Astrocyte (in vitro differentiated cells and primary cell): ENCODE measurements at places on chromosomes 5 and 9.
A peak's percentile ranks its signal among the peaks of the same experiment; 100 is the strongest.

- DNase-seq = no peak
Measured at GRCh38 chr5:127321465-127321864, 30.9 kb downstream of the MEGF10 start.

DNA sequence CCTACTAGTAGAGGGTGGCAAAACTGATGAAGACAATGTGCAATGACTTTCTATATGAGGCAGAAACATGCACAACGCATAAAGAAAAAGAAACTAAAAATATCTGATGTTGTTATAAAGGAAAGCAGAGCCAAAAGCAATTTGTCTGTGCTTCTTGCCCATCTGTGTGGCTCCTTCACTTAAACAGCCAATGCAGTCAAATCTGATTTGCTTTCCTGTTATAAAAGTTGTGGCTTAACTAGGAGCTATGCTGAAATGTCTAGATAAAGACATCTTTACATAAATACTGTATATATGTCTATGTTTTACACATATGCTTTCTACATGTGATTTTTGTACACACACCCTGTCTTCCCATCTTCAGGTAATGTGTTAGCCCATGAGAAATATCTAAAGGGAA, 508.2 kb downstream of the CETN3 start:
- no peak for DNase-seq

DNA sequence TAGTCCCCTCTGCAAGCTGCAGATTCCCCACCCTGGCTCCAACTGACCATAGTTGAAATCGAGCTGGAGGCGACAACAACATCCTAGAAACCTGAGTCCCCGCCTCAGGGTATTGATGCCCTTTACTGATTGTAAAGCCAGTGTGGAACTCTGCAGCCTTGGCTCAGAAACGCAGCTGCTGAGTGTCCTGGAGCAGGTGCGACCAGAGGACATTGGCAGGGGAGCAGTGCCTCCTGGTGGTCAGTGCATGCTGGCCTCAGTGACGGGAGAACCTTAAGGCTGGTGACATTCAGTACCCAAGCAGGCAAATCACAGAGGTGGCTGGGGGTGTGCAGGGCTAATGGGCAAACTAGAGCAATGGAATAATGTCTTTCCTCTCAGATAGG, 20.4 kb upstream of the ZNF354B start:
- no peak for DNase-seq

DNA sequence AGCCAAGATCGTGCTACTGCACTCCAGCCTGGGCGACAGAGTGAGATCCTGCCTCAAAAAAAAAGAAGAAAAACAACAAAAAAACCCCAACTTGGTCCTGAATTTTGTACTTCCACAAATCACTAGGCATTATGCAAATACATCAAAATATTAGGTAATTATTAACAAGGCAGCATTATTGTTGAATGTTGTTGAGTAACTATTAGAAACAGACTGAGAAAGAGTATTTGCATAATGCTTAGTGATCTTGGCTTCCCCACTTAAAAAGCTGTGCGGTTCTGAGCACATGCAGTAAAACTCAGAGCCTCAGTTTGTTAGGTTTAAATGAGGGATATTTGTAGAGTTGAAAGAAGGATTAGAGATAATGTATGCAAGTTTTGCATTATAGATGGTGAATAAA, 64.2 kb downstream of the SCAMP1 start:
- DNase-seq = no peak

DNA sequence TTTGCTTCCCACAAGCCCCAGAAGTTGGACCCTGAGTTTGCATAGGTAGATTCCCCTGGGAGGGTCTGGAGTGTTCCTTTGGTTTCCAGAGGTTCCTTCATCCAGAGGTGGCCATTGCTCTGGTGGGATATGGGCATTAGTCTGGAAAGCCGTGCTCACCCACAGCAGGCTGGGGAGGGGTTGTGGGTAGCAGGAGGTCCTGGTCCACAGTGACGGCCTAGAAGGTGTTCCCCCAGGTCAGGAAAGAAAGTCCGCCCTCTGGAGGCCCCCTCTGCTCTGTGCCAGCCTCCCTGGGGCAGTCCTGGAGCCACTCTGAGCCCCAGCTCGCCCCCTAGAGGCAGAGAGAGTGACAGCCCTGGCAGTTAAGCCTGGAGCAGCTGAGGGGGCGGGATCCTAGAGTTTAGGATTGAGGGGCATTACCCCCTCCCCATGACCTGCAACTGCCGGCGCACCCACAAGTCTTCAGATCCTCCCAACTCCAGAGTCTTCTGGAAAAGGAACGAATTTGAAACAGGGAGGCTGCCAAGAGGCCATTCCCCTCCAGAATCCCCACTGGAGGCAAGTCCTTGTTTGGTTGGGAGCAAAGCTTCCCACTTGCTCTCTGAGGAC, 36.8 kb downstream of the NDST1 start:
- DNase-seq = no peak

DNA sequence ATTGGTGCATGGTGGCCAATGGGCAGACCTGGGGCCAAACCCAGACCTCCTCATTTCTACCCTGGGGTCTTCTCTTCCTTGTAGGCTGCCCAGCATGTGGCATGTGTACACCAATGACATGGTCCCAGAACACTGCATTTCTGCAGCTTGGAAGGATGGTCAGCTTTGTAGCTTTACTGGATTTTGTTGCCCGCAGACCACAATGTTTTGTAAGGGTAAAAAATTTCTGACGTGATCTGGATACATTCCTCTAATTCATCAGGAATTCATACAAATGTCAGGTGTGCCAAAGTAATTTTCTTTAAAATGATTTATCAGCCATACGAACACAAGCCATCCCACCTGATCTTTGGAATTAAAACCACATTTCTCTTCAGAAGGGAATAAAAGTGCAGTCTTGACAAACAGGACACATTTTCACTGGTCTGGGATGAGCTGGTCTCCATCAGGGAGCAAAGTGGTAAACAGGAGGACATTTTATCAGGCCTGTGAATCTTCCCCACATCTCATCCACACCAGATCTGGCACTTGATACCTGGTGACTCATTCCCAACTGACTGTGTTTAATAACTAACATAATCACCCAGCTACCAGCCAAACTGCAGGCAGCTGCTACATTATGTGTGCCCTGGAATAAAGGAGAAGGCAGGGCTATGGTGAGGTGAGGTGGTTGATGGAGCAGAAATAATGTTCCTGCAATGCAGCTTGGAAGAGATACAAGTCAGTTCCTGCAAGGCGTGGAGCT, 103.9 kb downstream of the SPOCK1 start:
- DNase-seq = peak; percentile 78

DNA sequence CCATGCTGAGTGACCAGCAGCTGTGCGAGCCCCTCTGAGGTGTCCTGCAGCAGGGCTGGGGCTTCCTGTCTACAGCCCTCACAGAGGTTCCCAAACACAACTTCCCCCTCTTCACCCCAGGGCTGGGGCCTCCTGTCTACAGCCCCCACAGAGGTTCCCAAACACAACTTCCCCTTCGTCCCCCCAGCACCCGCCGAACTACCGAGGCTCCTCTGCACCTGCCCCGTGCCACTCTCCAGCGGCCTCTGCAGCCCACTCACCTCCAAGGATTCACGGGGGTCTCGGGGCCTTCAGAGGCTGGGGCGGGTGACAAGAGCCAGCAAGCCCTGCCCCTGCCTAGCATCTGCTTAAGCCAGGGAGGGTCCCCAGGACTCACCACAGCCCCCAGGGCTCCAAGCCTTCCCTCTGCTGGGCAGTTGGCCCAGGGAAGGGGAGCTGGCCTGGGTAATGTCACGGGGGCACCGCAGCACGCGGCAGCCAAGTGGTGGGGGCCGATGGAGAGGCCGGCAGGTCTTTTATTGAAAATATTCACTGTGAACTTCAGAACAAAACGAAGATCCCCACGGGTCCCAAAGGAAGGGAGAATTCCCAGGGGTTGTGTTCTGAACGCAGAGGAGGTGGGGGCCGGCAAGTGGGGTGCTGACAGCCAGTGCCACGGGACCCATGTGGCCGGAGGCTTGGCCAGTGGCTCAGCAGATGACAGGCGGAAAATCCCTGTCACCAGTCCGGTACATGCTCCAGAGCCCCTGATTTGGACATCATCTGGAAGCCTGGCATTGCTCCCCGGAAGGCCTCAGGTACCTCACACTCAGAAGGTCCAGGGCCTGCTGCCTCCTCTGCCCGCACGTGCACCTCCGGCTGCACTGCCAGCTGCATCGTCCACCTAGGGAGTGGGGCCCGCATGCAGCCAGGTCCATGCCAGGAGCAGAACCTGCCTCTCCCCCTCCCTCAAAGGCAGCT, 125.3 kb downstream of the ADAMTS2 start:
- DNase-seq = no peak

DNA sequence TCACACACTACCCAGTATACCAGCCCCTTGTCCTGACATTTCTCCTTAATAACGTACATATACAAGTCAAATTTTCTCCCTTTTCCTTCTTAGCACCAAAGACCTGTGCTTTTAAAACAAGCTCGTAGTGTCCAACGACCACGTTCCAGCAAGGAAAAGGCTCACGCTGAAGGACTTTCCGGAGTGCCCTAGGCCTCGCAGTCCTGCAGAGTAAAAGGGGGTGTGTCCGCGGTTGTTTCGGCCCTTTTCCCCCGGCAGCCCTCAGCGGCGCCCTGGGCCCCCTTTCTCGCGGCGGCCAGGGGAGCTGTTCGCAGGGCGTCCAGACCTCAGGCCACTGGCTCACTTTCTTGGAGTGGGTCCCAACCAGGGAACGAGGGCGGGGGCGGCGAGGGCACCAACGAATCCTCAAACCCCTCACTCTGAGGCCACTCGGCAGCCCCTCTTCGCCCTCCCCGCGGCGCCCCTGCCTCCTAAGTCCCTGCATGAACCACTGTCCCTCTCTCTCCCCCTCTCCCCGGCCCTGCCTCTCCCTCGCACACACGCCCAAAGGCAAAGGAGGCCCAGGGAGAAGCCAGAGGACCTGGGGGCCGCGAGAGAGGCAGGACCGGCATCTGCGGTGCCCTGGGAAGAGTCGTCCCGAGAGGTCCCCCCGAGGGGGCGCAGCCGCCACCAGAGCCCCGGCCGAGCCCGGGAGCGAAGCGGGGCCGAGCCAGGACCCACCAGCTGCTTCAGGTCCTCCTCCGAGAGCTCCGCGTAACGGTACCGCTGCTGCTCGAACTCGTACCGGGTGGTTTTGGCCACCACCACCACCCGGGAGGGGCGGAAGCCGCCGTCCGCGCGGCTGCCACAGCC, 720 bp downstream of the NADK2 start:
- peak; percentile 54 for DNase-seq

GRCh38 chr5:56409331-56410190, 176.4 kb upstream of the ANKRD55 start:
- peak; percentile 94 for DNase-seq

DNA sequence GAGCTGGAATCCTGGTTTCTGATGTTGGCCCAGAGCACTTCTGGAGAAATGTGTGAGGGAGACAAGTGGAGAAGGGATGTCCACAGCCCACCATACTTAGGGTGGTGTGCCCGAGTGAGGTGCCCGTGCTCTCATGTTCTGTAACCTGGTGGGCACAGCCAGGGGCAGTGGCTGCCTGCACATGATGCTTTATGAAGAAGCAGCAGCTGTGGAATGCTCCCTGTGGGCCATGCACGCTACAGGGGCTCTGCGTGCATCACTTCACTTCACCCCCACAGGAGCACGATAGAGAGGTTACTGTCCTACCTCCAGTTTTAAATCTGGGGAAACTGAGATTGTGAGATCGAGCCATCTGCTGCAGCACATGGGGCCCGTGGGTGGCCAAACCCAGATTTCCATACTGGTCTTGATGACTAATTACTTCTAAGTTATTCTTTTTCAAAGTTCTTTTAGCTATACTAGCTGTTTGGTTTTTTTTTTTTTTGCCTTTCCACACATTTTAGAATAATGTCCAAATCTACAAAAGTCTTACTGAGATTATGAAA, 441.6 kb downstream of the GADD45G start:
- no peak for DNase-seq

DNA sequence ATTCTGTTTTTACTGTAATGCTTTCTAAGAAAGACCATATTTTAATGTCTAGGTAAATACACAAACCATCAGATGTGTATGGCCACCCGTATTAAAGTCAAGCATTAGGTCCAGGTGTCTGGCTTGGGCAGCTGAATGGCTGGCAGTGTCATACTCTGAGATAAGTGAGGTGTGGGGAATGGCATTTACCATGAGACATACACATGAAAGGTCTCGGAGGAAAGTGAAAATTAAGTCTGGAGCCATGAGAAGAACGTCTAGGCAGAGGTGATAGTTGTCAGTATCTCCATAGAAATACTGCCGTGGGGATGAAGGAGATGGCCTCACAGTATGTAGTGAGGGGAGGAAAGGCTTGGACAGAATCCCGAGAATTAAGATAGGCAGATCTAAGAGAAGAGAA, 164.3 kb downstream of the TLE4 start:
- DNase-seq = no peak

- no peak for DNase-seq
Measured at GRCh38 chr5:112794410-112794809, 56.7 kb downstream of the APC start.

GRCh38 chr5:179166886-179167841, 107.0 kb downstream of the ZNF354C start:
- DNase-seq = peak; percentile 42

DNA sequence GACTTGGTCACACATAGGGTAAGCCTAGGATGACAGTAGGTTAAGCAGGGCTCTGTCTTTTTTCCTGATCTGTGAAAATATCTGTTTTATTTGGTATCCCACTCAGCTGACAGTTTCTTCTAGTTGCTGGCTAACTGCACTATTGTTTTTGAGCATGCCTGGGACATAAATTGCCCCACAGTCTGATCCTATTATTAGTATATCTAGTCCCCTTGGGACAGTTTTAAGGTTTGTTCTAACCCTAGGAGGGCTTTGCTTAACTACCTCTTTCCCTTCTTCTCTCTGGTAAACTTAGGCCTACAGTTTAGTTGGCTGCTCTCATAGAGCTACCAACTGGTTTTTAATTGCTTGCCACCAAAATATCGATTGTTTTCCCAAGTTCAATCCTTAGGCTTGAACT, 446.6 kb downstream of the ARHGEF28 start:
- no peak for DNase-seq

DNA sequence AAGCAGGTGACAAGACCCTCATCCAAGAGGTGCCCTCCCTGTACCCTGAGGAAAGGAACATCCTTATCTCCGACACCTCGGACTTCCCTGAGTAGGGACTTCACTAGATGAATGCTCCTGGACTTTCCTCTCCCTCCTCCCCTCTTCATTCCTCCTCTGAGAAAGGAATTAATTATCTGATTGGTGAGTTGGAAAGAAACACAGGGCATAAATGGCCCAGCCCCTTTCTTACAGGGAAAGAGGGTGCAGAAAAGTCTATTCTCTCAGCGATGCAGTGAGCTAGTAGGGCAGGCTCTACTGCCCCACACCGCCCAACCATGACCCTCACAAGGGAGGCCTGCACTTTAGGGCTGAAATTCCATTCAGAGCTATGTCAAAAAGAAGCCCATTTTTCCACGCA, 87.5 kb downstream of the TTC39B start:
- DNase-seq = no peak

DNA sequence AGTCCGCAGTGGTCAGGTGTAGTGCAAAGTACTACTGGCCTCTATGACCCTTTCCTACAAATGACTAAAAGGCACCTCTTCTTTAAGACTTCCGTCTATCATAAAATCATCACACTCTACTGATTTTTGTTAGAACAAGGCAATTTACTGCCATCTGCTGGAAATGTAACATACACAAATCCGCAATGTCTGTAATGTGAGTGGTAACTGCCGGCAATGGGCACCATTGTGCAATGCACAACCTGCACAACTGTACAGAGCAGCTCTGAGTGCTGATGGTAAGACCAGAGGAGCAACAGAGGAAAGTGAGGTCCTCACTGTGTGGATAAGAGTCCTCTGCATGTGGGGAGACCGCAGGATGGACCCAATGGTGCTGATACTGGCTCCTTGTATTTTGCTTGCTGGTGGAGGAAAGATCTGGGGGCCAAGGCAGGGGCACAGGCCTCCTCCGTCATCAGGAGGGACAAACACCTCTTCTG, 103.7 kb downstream of the ATPSCKMT start:
- peak; percentile 20 for DNase-seq
